ENCODE measurements at places on chromosomes 3 and 15.

GRCh38 chr15:59303633-59304032, 69.0 kb downstream of the MYO1E start:
- DNase-seq, result no peak

- no peak for DNase-seq
Observed at GRCh38 chr3:13509059-13509815, 29.1 kb downstream of the HDAC11 start.

DNA sequence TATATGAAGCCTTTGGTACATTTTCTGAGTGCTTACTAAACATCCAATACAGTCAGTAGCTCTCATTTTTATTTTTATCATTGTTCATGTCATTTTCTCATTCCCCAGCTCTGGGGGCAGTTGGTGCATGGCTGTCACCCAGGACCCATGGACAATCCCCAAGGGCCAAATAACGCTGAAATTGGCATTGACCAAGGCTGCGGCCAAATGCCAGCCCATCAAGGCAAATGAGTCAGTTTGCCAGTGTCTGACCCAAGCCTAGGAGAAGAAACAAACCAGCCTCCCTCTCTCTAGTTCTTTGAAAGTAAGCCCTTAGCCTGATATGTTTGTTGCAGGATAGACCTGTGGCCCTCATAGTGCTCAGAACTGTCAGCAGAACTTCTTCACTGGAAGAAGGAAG, 219.2 kb downstream of the THSD4 start:
- DNase-seq, result no peak

DNA sequence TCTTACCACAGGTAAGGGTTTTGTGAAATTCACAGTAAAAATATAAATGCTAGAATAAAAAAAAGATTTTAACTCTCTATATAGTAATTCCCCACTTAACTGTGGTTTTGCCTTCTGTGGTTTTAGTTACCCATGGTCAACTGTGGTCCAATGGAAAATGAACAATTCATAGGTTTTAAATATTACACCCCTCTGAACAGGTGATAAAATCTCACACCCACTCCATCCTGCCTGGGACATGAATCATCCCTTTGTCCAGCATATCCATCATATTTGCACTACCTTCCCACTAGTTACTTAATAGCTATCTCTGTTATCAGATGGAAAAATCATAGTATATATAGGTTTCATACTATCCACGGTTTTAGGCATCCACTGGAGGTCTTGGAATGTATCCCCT, 49.2 kb downstream of the HDGFL3 start:
- no peak for DNase-seq

GRCh38 chr3:3798631-3799113, 559 bp upstream of the LRRN1 start:
- no peak for DNase-seq
